Activated CD4-positive, alpha-beta T cell treated with anti-CD3 and anti-CD28 coated beads, Interleukin-2, Interleukin-6, amounts not matched to agents 100 ng/mL and 50 ng/mL, durations not matched to agents 16 hours and 8 hours (primary cell): ENCODE measurements at places on chromosomes 11 and 22.

- no peak for DNase-seq
These were observed 35.0 kb upstream of the MAPK1 start for GRCh38 chr22:21902296-21903087.

- DNase-seq: peak; percentile 2
These were observed 218.9 kb upstream of the ISX start for GRCh38 chr22:34847072-34847471.

GRCh38 chr11:35173011-35173511 lies 34.1 kb downstream of the CD44 start:
- no peak for DNase-seq

GRCh38 chr22:41383085-41383484 lies 1.3 kb downstream of the TEF start:
- no peak for DNase-seq

DNA sequence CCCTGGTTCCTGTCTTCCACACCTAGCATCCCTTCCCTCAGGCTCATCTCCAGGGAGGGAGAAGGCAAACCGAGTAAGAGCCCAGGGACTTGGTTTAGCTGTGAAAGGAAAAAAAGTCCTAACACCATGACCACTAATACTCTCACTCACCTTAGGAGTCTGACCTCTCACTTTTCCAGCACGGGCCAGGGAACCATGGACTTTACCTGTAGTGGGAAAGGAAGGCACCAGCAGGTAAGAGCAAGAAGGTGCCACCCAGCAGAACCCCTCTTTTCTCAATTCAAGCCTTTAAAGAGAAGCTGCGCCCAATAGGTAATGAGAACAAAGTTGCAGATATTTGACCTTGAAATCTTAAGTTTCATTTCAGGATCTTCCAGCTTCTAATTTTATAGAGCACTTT lies 1.1 kb downstream of the FAU start:
- DNase-seq: no peak

DNA sequence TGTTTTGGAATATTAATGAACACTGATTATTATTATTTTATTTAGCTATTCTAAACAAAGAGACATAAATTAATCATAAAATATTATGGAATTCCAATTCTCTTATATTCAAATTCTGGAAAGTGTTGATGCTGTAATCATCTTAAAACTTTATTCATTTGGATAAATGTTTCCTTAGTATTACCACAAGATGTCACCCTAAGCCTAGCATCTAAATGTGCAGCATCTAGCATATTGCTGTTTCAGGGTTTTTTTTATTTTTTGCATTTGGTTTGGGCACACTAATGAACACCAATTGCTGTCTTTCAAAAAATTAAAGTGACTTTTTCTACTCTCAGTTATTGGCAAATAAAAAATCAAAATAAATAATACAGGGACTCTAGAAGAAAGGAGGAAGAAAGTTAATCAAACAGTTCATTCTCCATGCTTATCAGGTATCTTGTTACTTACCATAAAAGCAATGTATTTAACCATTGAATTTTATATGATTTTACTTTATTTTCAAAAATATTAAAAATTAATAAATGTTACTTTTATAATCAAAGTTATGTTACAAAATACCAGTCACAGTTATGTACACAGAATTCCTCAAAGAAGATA lies 31.8 kb downstream of the DLG2 start:
- peak; percentile 56 for DNase-seq

DNA sequence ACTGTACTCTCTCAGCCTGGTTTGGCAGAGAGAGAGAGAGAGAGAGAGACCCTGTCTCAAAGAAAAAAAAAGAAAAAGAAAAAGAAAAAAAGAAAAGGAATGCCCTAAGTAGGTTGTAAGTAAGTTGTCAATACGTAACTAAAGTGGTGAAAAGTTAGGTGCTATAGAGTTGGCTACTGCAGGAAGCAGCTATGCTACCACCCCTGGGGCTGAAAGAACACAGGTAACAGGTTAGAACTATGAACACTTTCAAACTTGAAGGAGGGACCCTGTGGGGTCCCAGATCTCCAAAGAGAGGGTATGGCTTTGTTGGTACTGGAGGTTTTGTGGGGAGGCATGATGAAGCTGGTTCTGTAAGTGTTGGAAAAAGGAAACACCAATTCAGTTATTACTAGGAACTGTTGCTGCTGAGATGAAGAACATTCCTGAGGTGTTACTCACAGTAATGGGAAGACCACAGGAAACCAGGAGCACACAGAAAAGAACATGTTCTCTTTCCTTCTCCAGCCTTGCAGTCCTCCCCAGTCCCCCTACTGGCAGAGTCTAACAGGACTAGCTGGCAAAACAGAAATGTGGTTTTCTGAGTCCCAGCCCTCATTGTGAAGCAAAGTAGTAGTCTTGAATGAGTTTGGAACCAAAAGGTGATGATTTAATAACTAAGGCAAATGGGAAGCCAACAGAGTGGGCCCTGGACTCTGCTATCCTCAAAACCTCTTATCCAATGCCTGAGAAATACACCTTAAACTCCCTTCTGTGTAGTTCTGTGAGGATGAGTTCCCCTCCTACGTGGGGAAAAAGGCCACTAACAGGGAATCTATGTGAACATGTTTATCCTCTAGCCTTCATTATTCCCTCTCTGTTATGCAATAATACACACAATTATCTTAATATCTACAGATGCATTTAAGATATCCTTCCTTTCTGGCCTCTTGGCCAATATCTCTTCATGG lies 427.0 kb upstream of the DDI1 start:
- no peak for DNase-seq

DNA sequence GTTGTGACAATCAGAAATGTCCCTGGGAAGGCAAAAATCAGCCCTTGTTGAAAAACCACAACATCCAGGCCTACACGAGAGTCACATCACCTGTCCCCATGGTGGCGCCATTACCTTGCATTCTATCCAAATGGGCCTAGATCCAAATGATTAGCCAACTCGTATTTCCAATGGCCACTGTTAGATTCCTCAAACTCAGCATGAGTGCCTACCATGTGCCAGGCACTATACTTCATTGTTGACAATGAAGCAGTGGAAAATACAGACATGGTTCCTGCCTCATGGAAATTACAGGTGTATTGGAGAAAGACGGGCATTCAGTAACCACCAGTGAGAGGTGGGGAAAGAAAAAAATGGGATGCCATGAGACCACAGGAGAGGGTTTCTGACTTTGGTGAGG lies 29.8 kb upstream of the CREB3L1 start:
- DNase-seq: peak; percentile 33

GRCh38 chr22:48577014-48577690 lies 1250.5 kb downstream of the BRD1 start:
- DNase-seq: no peak

GRCh38 chr11:109972181-109972715 lies 120.9 kb upstream of the ZC3H12C start:
- DNase-seq: no peak

GRCh38 chr11:88203604-88204003 lies 28.4 kb upstream of the RAB38 start:
- no peak for DNase-seq

DNA sequence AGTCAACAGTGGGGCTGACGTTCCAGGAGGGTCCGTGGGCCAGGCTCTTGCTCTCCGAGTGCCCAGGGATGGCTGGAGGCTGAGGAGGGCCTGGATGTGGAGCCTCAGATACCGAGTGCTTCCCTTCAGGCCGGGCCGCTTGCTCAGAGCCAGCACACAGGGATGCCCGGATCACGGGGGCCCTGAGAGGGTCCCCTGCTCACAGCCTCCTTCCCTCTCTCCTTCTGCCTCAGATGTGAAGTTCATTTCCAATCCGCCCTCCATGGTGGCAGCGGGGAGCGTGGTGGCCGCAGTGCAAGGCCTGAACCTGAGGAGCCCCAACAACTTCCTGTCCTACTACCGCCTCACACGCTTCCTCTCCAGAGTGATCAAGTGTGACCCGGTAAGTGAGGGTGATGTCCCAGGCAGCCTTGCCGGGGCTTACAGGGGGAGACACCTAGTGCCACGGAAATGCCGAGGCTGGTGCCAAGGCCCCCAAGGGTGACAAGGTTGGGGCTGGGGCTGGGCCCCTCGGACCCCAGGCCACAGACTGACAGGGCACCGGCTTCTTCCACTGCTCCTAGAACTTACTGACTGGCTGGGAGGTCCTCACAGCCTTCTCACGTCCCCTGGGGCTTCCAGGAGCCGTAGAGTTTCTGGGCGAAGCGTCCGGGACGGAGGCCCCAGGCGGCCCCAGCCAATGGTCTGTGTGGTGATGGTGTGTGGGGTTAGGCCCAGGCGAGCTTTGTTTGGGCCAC lies 7.0 kb downstream of the CCND1 start:
- DNase-seq: no peak

- DNase-seq: no peak
These were observed 34.3 kb upstream of the MPPED1 start for GRCh38 chr22:43377548-43377895.

GRCh38 chr11:57787006-57787604 lies 25.5 kb downstream of the CTNND1 start:
- DNase-seq: no peak

- peak; percentile 51 for DNase-seq
These were observed 6.2 kb downstream of the PANX1 start for GRCh38 chr11:94134651-94135512.

DNA sequence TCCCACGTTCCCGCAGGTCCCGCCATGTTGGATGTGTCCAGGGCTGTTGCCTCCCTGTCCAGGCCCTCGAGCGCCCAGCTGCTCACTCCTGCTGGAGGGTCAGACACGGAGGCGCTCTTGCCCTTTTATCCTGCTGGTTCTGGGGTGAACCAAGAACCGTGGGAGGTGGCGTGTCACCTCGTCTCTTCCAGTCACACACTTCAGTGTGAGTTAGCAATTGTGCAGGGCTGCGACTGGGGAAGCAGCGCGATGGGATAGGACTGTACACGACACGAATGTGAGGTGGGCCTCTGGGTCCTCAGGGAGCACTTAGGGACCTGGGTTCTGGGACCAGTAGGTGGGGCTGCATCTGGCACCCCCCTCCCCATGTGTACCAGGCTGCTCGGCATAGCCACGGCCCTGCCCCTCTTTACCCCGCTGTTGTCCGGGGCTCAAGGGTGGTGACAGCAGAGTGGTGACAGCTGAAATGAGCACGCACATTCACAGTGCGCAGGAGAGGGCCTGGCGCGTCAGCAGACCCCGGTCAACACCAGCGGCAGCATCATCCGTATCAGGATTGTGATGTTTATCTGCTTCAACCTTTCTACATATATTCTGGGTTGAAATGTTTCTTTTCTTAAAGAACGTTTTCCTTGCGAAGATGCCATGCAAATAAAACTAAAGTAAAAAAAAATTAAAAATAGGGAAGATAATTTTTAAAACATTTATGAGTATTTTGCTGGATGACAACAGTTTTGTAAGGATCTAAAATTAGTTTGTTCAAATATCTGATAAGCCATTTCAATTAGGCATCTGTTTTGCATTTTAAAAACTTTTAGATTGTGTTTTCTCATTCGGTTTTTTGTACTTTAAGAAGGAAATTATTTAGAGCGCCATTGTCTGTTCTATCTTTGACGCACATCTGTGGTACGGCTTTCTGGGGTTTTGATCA lies 210.7 kb downstream of the TBC1D22A start:
- no peak for DNase-seq

- DNase-seq: no peak
These were observed 19.1 kb downstream of the SERPING1 start for GRCh38 chr11:57616595-57616994.

DNA sequence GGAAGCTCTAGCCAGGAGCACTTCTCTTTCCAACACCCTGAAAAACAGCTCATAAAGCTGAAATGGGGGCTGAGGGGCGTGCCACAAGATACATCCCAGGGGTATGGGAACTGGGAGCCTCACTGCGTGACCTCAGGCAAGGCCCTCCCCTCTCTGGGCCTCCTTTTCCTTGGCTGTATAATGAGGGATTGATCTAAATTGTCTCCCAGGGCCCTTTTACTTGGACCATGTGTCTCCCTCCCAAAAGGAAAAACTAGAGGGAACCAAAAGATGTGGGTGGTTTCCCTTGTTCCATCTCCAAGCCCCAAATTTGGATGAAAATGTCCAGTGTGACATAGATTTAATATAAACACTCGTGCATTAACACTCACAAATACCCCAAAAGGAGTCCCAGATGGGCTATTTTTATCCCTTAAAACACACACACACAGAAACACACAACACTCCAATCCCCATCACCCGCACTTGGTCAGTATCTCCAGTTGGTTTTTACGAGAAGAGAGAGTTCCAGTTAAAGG lies 25.9 kb upstream of the SMTN start:
- DNase-seq: no peak

DNA sequence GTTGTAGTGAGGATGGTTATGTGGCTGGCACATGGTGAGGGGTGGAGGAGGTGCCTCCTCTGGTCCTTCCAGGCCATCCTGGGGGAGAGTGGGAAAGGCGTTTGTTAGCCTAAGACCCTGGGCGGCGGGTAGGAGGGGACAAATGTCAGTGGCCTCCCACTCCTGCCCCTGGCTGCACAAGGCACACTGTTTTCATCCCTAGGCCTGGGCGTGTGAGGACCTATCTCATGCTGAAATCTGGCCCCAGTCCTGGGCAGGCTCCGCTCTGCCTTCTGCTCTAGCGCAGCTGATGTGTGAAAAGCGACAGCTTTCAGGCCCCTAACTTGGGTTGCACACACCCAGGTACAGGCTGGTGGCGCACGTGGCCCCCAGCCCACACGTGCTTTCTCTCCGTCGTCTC lies 32.1 kb downstream of the DAGLA start:
- no peak for DNase-seq

DNA sequence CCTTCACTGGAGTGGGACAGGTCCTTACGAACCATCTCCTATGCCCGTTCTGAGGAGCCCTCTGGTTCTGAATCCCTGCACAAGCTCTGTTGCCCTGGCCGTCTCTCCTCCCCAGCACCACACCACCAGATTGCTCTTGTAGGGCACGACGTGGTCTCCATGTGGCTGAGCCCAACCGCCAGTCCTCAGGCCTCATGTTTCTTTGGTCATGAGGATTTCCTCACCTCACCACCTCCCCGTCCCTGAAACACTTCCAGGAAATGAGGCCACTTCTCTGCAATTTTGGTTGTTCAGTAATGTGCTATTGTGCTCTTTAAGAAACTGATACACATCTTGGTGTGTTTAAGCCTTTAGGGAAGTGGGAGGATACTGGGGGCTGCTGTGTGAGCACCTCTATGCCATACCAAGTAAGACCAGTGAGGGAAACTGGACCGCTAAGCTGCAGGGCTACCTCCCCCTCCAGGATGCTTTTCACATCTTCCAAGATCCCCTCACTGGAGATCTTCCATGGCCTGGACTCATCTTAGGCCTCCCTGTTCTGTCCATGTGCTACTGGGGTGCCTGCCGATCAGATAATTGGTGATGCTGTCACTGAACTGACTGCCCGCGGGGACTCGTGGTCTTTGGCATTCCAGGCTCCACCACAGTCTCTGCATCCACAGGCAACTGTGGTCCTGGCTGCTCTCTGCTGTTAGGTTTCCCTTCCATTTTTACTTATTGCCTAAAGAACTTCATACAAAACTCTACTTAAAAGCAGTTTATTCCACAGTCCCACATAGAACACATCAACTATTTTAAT lies 21.9 kb downstream of the DRICH1 start:
- DNase-seq: peak; percentile 28
